ENCODE measurements at places on chromosomes 7 and 10. TPM values are rescaled to one million over a fixed set of nuclear protein-coding genes. Genes with fewer than 3 reads are reported as not detected.

The HOXA11 gene
- total RNA-seq: 26.6 TPM

The CNPY1 gene
- not detected for total RNA-seq

GRCh38 chr7:99409192-99409572 is 413 bp downstream of the BUD31 start:
- no peak for DNase-seq

GRCh38 chr7:18770154-18770811 is 274.7 kb downstream of the HDAC9 start:
- peak; percentile 74 for DNase-seq

DNA sequence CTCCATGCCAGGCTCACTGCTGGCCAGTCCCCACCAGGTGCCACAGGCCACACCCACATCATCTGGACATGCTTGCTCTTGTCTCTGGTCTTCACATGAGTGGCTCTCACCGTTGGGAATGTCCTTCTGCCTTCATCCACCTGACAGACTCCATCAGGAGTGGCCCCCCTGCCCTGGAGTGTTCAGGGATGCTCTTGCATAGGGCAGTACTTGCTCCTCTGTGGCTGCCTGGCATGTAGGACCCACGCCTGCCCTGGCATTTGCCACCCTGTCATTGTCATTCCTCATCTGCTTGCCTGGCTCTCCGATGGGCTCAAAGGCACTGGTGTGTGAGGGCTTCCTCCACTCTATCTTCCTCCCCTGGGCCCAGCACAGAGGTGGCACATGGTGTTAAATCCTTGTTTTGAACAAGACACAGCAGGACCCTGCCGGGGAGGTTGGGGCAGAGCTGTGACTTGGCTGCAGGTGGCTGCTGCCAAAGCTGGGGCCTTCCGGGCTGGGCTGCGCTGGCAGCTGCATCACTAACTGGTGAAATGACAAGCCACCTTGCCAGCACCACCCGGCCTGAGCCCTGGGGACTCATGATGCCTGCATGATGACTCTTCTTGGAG is 1.8 kb downstream of the SH2D4B start:
- no peak for DNase-seq

DNA sequence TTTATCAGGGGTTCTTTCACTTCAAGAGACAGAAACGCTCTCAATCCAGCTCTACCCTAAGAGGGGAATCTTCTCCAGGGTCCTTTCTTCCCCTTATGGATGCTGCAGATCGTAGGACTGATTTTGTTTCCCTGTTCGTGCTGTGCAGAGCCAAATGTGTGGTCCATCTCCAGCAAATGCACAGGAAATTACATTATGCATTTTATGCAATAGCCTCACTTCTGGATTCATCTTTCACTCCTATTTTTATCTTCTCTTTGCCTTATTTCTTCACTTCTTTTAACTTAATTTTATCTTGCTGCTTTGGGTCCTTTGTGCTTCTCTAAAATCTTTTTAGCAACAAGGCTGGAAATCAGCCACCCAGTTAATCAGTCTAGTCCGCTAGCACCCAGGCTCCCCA is 184.5 kb upstream of the INHBA start:
- no peak for DNase-seq

GRCh38 chr7:141225916-141226618 is 152.2 kb downstream of the TMEM178B start:
- no peak for DNase-seq

- DNase-seq: peak; percentile 14
These were observed 56.1 kb upstream of the PDLIM1 start for GRCh38 chr10:95346715-95347401.

DNA sequence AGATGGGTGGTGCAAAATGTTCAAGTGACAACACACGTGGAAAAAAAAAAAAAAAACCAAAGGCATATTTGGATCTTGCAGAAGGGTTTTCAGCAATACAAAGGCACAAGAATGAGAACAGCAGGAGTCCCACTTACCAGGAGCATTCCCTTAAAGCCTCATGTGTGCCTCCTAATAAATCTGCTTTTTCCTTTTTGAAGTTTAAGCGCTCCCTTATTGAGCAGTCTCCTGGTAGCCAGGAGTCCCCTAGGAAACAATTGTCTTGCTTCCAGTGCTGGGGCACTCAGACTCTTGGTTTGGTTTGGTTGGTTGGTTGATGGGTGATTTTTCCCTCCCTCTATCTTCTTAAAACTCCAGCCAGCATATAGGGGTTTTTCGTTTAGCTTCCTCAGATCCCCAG is 321.8 kb upstream of the NFE2L3 start:
- DNase-seq: no peak

- DNase-seq: peak; percentile 33
These were observed 22.1 kb upstream of the CARD11 start for GRCh38 chr7:3065724-3066143.

All from PC-3 (cell line).